ENCODE measurements at places on chromosomes 13 and 19.

DNA sequence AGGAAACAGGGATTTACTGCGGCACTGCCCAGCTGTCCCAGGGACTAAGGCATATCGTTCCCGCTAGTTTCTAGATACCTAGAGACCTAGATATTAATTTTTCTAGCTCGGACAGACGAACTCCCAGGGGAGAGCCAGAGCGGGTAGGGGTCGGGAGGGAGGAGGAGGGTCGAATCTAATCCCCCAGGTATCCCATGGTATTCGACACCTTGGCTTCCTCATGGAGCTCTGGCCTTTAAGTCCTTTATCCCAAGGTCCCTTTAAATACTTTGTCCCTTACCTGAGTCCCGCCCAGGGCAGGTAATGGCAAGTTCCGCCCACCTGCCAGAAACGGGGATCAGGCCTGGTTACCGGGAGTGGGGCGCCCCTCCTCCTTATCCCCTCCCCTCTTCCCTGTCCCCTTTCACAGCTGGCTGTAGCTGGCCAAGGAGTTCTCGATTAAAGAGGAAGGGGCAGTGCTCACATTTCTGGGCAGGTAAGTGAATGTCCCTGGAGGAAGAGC, at the start of gene PRRG2:
Gene PRRG2 (plus strand): TSS at position 310 of the 502 bp plus-strand sequence. CDS start 1,904 bp downstream, outside the sequence.
- peaks cover 36% of the 10 kb centered on the region for H3K4me1 ChIP-seq
- H3K4me3 ChIP-seq: peak within 1 kb of the TSS; percentile 85
- peak within 1 kb of the TSS; percentile 82 for H3K27ac ChIP-seq
- H3K27me3 ChIP-seq: no peaks in the 10 kb centered on the region

GRCh38 chr19:3593156-3593555, 7.9 kb downstream of the GIPC3 start:
- H3K4me3 ChIP-seq: no peak overlapping the region
- DNase-seq: no peak
- H3K4me1 ChIP-seq: no peaks in the 10 kb centered on the region
- H3K27me3 ChIP-seq: no peaks in the 10 kb centered on the region
- H3K36me3 ChIP-seq: no peaks in the 10 kb centered on the region
- H3K27ac ChIP-seq: no peak overlapping the region

DNA sequence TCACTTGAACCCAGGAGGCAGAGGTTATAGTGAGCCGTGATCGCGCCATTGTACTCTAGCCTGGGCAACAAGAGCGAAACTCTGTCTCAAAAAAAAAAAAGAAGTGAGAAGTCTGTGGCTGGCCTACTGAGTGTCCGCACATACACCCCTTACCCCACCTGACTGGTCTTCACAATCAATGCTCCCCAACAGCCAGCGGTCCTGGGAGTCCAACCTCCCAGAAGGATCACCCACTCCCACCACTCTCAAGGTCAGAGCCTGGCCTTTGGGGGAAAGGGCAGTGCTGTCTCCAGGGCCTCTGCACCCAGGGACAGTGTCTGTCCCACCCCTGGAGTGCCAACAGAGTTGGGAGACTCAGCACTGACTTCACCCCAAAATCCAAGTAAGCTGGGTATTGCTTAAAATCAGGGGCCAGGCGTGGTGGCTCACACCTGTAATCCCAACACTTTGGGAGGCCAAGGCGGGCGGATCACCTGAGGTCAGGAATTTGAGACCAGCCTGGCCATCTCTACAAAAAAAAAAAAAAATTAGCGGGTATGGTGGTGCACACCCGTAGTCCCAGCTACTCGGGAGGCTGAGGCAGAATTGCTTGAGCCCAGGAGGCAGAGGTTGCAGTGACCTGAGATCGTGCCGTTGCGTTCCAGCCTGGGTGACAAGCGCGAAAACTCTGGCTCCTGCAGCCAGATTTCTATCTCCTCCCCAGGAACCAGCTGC, 2.3 kb upstream of the CD320 start:
- H3K4me1 ChIP-seq: peaks cover 35% of the 10 kb centered on the region
- no peaks in the 10 kb centered on the region for H3K27me3 ChIP-seq
- DNase-seq: no peak
- H3K27ac ChIP-seq: no peak overlapping the region
- H3K36me3 ChIP-seq: peaks cover 27% of the 10 kb centered on the region

GRCh38 chr19:18683109-18683957, at the start of gene CRTC1:
TSS of gene CRTC1 (plus strand) at chr19:18683680. CDS start at chr19:18683703, 23 bp downstream.
- no peaks in the 10 kb centered on the region for H3K36me3 ChIP-seq
- H3K4me3 ChIP-seq: peak within 1 kb of the TSS; percentile 87
- DNase-seq: peak; percentile 94
- peaks cover 18% of the 10 kb centered on the region for H3K4me1 ChIP-seq
- H3K27me3 ChIP-seq: no peaks in the 10 kb centered on the region

- no peak overlapping the region for H3K4me3 ChIP-seq
- peak overlapping the region; percentile 63 for H3K27ac ChIP-seq
- H3K27me3 ChIP-seq: peaks cover 4% of the 10 kb centered on the region
- DNase-seq: no peak
Observed at GRCh38 chr19:9597027-9597426, 12.7 kb upstream of the ZNF121 start.

- H3K4me1 ChIP-seq: no peaks in the 10 kb centered on the region
- no peak for DNase-seq
- H3K27ac ChIP-seq: no peak overlapping the region
- no peaks in the 10 kb centered on the region for H3K36me3 ChIP-seq
- no peaks in the 10 kb centered on the region for H3K27me3 ChIP-seq
Observed at GRCh38 chr13:55000844-55001243, 1972.2 kb downstream of the OLFM4 start.

DNA sequence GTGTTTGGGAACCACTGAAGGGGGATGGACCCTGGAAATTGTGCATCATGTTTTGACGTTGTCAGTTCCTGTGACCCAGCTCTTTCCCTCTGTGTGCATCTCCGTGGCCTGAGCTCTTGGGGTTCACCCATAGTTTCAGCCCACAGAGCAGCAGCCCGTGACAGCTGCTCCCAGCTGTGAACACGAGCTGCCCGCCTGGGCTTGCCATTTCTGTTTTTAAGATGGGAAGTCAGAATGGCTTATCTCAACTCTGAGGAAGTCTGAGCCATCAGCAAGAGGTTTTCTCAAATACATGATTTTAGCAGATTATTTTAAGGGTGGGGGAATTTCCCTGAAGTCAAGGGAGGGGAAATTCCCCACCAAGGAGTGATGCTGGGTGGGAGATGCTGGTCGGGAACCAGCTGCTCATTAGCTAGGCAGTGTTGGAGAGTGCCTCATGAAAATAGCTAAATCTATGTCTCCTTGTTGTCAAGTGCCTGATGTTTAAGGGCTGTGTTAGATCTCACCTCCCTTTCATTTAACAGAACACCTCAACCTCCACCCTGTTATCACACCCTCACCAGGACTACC, 34.8 kb upstream of the C1QTNF9 start:
- H3K4me1 ChIP-seq: peaks cover 77% of the 10 kb centered on the region
- peak overlapping the region; percentile 69 for H3K4me3 ChIP-seq
- DNase-seq: peak; percentile 87
- no peaks in the 10 kb centered on the region for H3K27me3 ChIP-seq

DNA sequence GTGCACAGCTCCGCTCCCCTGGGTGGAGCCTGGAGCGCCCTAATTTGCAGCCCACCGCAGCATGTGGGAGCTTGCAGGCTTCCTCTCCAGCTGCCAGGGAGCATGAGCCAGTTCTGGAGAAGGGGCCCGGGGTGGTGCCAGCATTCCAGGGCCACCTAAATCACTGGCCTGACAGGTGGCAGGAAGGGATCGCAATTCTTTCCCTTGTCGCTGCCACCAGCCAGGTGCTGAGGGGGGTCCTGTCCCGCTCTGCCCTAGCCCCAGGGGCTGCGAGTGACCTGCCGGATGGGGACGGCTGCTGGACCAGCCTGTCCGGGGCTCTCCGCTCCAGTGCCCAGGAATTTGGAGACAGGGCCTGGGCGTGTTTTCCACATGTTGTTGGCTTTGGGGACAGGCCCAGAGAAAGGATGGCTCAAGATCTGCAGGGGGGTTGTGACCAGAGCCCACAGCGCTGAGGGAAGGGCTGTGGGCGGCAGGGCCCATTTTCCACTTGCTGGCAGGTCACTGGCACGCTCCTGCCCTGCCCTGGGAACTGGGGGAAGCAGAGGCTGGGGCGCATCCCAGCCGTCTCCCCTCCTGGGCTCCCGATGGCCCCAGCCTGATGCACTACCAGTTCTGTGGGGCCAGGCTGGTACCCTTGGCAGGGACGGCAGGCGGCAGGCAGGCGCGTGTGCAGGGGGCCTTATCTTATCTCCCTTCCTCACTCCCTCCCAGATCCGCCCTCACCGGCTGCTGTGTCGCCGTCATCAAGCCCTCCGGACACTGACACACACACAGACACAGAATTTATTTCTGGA, 9.5 kb downstream of the NDUFA11 start:
- no peak overlapping the region for H3K27ac ChIP-seq
- H3K4me1 ChIP-seq: no peaks in the 10 kb centered on the region
- peaks cover 6% of the 10 kb centered on the region for H3K27me3 ChIP-seq

DNA sequence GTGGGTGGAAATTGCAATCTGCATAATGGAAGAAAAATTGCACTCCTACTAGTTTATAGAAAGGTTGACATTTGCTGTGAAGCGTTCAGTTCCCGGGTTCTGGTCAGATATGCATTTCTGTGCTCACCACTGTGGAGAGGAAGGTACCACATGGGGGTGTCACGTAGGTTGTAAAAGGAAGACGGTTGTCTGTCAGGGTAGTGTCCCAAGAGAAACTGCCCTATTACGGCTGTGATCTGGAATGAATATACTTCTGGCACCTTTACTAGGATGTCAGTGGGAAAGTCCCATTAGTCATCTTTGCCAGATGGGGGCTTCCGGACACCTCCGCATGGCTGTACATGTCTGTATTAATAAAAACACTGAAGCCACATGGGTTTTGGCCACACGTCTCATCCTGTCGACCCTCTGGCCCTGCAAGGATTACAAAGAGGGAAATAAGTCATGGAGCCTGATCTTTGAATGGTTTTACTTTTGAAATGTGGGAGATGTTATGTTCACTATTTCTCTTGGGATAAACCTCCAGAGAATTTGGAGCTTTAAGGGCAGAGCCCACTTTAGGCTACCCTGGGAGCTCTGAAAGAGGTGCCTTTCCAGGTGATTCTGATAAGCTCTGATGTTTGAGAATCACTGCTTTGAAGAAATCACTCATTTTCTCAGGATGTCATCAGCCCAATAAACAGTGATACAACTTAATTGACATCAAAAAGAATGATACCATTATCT, 133.9 kb downstream of the AKAP11 start:
- no peaks in the 10 kb centered on the region for H3K36me3 ChIP-seq
- no peaks in the 10 kb centered on the region for H3K27me3 ChIP-seq
- peak; percentile 87 for DNase-seq
- H3K4me3 ChIP-seq: peak overlapping the region; percentile 51
- peaks cover 41% of the 10 kb centered on the region for H3K4me1 ChIP-seq
- peak overlapping the region; percentile 96 for H3K27ac ChIP-seq

GRCh38 chr13:99218969-99219368, 18.3 kb downstream of the UBAC2 start:
- H3K4me3 ChIP-seq: peak overlapping the region; percentile 43
- peaks cover 3% of the 10 kb centered on the region for H3K36me3 ChIP-seq
- peaks cover 89% of the 10 kb centered on the region for H3K4me1 ChIP-seq
- H3K27me3 ChIP-seq: no peaks in the 10 kb centered on the region
- peak; percentile 77 for DNase-seq

- peaks cover 12% of the 10 kb centered on the region for H3K4me1 ChIP-seq
- H3K4me3 ChIP-seq: no peak overlapping the region
- H3K27ac ChIP-seq: no peak overlapping the region
- no peak for DNase-seq
Observed at GRCh38 chr13:45196622-45197021, 4.2 kb downstream of the KCTD4 start.

GRCh38 chr13:101868585-101869469, 416.4 kb downstream of the ITGBL1 start:
- no peaks in the 10 kb centered on the region for H3K4me1 ChIP-seq
- no peaks in the 10 kb centered on the region for H3K36me3 ChIP-seq
- H3K4me3 ChIP-seq: no peak overlapping the region

DNA sequence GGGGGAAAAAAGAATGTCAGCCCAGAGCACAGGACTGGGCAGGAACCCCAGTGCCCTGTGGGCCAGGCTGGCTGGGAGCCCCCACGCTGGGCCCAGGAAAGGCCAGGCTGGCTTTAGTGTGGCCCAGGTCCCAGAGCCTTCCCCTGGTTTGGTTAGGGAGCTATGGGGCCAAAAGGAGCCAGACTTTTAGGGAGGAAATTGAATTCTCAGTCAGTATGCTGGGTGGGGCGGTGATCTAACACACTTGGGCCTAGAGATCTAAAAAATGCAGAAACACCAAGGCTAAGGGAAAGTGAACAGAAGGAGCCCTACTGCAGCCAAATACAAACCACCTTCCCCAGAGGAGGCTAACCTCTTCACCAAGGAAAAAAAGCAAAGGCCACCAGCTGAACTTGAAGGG, 137.5 kb downstream of the CRYL1 start:
- H3K4me1 ChIP-seq: peaks cover 4% of the 10 kb centered on the region
- H3K27ac ChIP-seq: no peak overlapping the region
- H3K36me3 ChIP-seq: no peaks in the 10 kb centered on the region
- DNase-seq: no peak

DNA sequence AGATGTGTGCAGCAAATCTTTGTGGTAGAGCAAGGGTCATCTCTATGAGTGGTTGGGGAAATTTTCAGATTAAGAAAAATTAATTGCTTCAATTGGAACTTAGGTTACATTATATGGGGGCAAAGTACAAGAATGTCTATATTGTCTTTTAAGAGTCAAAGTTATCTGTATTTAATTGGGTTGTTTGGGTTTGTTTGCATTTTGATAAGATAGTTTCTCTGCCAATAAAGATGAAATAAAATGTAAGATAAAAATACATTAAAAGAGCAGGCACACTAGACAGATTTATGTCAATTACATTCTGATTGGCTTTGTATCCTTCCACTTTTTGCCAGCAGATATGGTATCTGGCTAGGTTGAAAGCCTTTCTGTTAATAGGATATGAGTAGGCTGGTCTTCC, 317.2 kb downstream of the OXGR1 start:
- H3K4me3 ChIP-seq: no peak overlapping the region
- no peaks in the 10 kb centered on the region for H3K27me3 ChIP-seq
- H3K27ac ChIP-seq: no peak overlapping the region
- no peaks in the 10 kb centered on the region for H3K36me3 ChIP-seq

DNA sequence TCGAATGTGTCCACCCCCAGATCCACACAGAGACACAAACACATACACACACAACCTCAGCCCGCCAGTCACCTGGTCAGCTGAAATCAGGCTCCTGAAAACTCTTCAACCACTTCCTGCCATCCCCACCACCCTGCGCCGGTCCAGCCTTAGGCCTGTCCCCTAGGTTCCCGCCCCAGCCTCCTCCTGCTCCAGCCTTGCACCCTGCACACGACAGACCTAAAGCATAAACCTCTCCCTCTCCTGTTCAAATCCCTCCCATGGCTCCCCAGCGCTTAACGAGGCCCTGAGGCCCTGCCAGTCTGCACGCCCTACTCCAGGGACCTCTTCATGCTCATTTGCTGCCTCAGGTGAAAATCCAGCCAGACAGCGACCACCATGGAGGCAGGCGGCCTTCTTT, 7.1 kb downstream of the PNMA8B start:
- no peak for DNase-seq
- H3K36me3 ChIP-seq: no peaks in the 10 kb centered on the region
- H3K4me1 ChIP-seq: peaks cover 30% of the 10 kb centered on the region
- no peak overlapping the region for H3K4me3 ChIP-seq
- peaks cover 54% of the 10 kb centered on the region for H3K27me3 ChIP-seq

GRCh38 chr19:2982983-2983350, 5.6 kb downstream of the TLE6 start:
- no peak overlapping the region for H3K4me3 ChIP-seq
- no peaks in the 10 kb centered on the region for H3K36me3 ChIP-seq
- H3K4me1 ChIP-seq: peaks cover 3% of the 10 kb centered on the region
- no peak for DNase-seq
- peaks cover 12% of the 10 kb centered on the region for H3K27me3 ChIP-seq

- H3K27ac ChIP-seq: no peak overlapping the region
- peaks cover 25% of the 10 kb centered on the region for H3K27me3 ChIP-seq
- no peak for DNase-seq
- peaks cover 7% of the 10 kb centered on the region for H3K4me1 ChIP-seq
- peaks cover 26% of the 10 kb centered on the region for H3K36me3 ChIP-seq
- no peak overlapping the region for H3K4me3 ChIP-seq
Observed at GRCh38 chr19:36423925-36424324, 5.5 kb upstream of the ZFP82 start.
